ENCODE measurements at places on chromosomes 1 and 21.

- no peak for DNase-seq
These were observed 842 bp upstream of the SPRR2A start for GRCh38 chr1:153058154-153058553.

GRCh38 chr1:225556694-225557093, 96.2 kb downstream of the ENAH start:
- no peak for DNase-seq

GRCh38 chr1:167587342-167587741, 33.8 kb upstream of the CREG1 start:
- no peak for DNase-seq

- DNase-seq, result no peak
These were observed 26.8 kb downstream of the SESN2 start for GRCh38 chr1:28286111-28286510.

GRCh38 chr1:201364808-201365105, 12.7 kb downstream of the TNNT2 start:
- no peak for DNase-seq

DNA sequence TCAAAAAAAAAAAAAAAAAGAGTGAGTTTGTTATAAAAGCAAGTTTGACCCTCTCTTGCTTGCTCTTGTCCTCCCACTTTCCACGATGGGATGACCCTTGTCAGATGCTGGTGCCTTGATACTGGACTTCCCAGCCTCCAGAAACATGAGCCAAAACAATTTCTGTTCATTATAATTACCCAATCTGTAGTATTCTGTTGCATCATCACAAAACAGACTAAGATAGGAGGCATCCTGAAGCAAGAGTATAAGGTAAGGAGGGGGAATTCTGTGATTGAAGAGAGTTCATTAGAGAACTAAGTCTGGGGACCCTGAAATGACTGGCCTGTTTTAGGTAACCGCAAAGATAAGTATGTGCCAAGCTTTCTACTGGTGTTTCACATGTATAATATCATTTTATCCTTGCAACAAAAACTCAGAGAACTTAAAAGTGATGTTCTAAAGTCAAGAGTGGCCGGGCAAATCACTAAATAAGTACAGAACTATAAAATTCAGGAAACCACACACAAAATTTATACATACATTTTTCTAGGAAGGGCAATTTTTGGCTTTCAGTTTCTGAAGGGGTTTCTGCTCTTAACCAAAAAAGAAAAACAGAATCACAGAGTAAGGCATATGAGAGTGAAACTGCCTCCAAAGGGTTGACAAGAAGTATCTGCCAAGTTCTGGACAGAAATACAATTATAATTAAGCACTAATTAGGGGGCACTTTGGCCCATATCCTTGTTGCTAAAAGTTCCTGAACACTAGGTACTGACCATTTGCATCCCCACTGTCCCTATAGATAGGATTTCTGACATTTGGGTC, 14.0 kb downstream of the DNALI1 start:
- no peak for DNase-seq

DNA sequence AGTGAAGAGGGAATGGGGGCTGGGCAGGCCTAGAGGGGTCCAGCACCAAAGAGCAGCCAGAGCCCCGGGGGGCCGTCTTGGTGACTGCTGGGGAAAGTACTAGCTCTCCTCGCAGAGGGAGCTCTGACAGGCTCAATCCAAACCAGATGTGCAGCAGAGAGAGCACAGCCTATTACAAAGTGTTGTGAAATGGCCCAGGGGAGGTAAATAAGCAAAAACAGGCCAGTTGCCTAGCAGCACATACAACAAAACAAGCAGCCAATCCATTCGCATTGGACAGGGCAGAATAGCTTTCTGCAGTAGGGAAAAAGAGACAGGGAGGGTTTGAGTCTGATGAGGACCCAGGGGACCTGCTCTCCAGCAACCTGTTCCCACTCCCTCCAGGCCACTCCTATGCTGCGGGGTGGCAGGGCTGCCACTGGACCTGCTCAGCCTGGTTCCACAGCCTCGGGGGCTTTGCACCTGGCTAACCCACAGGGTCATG, 239.6 kb upstream of the FGGY start:
- DNase-seq, result peak; percentile 49

DNA sequence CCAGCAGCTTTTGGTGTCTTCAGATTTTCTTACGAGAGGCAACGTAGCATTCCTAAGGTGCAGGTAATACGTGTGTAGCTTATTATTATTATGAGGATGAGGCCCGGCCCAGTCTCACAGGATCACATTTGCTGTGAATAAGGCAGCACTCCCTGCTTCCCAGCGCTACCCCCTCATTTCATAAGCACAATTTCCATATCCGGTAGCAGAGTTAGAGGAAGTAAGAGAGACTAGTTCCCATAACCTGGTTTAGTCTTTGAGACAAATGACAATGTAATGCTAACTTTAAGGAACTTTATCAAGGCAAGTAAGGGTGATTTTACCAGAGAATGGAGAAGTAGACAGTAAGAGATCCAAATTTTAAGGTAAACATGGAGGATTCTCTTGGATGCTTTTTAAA, 14.6 kb upstream of the LMO4 start:
- no peak for DNase-seq

GRCh38 chr1:68346188-68346808, 103.5 kb downstream of the RPE65 start:
- DNase-seq, result no peak

GRCh38 chr1:153534226-153534924, 1.4 kb downstream of the S100A6 start:
- peak; percentile 48 for DNase-seq

DNA sequence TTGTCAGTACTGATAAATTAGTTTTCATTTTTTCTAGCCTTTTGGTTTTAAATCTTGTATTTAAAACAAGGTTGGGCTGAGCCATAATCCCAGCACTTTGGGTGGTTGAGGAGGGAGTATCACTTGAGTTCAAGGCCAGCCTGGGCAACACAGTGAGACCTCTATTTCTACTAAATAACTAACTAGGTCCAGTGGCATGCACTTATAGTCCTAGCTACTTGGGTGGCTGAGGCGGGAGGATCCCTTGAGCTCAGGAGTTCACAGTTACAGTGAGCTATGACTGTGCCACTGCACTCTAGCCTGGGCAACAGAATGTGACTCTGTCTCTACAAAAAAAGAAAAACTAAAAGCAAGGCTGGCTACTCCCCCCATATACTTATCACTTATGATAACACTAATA, 21.5 kb upstream of the TTC39A start:
- no peak for DNase-seq

- no peak for DNase-seq
These were observed 59.1 kb downstream of the EDN2 start for GRCh38 chr1:41425369-41425768.

- no peak for DNase-seq
These were observed 19.8 kb downstream of the MYOG start for GRCh38 chr1:203065986-203066385.

DNA sequence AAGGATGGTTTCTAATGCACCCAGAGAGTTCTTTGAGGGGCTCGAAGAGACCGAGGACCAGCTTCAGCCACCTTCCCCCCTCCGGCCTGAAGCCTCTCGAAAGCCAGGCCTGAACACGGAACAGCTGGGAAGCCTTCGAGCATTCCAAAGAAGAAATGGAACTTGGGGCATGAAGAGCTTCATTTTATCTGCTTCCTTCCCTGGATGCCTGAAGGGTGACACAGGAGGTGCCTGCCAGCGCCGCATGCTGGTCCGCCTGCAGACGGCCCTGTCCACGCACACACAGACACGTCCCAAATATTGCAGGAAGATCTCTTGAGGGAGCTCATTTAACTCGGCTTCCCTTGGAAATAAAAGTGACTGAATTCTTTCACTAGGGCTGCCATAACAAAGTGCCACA, 73.7 kb downstream of the TOMM20 start:
- DNase-seq, result no peak

- no peak for DNase-seq
These were observed 48.8 kb upstream of the DARS2 start for GRCh38 chr1:173775578-173776226.

GRCh38 chr1:152487871-152488270, 22.7 kb upstream of the LCE5A start:
- DNase-seq, result no peak

DNA sequence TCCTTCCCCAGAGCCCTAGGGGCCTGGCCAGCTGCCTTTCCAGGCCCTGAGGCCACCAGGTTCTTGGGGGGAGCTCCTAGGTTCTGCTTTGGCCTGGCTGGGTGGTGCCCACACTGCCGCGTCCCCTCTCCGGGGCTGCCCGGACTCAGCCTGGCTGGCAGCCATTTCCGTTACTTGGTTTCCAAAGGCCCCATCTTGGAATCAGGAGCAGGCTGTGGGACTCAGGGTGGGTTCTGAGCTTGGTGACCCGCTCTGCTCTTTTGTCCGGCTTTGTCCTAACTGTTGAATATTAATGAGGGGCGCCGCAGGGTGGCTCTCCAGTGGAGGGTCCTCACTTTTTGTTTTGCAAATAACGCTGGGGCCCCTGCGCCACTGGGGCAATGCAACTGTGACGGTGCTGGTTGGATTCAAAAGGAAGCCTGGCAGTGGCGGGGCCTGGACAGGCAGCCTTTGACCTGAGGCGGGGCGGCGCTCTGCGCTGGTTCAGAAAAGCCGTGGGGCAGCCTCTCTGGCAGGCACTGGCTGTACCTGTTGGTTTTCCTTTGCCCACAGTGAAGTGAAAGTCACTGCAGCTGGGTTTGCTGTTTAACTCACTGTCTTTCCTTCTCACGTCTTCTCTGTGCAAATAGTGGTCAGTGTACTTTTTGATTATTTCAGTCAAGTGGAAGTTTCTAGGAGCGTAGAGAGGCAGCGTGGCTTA, 20.2 kb downstream of the SKI start:
- DNase-seq, result no peak

GRCh38 chr1:209427277-209427676, 156.2 kb upstream of the CAMK1G start:
- DNase-seq, result no peak

DNA sequence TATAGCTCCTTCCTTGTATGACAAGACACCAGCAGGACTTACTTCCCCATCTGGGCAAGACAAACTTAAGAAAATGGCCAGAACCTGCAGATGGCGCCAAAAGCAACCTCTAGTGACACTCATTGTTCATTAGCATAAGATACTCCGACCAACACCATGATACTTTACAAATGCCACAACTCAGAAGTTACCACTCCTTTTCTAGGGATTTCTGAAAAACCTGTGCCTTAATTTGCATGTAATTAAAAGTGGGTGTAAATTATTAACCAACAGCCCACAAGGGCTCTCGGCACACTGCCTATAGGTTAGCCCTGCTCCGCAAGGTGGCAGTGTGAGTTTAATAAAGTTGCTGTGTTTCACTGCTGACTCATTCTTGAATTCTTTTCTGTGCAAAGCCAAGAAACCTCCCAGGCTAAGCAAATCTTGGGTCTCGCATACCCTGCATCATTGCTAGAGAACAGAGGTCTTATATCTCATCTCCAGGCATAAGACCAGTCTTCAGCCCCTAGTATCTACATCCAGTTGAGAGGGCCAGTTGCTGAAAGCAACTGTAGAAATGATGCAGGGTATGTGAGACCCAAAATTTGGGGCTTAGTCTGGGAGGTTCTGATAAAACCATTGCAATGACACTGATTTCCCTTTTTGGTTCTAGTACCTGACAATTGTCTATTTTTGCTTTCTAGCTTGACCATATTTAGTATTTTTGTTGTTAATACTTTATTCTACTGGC, 86.4 kb downstream of the FAF1 start:
- DNase-seq, result peak; percentile 61

- peak; percentile 47 for DNase-seq
These were observed 8.0 kb downstream of the SDHB start for GRCh38 chr1:17045634-17046333.

DNA sequence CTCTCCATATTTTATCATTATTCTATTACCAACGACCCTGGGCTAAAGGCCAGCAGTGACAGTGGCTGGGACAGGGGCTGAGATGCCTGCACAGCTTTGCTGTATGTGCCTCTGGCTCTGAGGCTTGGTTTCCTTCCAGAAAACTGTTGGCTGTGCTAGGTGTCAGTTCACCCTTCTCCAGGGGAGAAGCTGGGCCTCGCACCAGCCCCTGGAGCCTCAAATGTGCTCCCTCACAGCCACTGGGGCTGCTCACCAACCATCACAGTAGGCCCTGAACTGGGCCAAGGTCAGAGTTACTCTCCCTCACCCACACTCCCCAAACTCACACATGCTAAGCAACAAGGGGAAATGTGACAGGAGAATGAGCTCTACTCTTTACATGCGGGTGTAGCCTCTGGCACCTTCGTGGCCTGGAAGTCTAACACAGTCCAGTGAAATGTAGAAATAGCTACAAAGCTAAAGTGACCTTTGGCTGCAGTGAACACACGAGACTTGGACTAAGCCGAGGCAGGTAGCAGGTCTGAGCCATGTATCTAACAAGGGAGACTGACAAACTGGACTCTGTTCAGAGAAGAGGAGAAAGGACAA, 4.7 kb upstream of the CD160 start:
- DNase-seq, result no peak

- DNase-seq, result peak; percentile 18
These were observed 38.9 kb downstream of the ATP1A1 start for GRCh38 chr1:116411784-116412479.

DNA sequence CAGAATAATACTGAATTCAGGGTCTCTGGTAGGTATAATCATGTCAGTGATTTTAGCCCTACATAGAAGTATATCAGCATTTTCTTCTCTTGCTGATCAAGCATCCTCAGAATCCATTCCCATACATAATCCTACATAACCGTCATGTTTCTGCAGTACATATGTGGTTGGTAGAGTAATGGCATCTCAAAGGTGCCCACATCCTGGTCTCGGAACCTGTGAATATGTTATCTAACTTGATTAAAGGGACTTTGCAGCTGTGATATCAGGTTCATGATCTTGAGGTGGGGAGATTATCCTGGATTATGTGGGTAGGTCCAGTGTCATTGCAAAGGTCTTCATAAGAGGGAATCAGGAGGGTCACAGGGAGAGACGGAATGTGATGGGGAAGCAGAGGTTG, 69.4 kb upstream of the KIF1B start:
- no peak for DNase-seq

GRCh38 chr1:54764922-54765561, 719 bp upstream of the PARS2 start:
- DNase-seq, result no peak

DNA sequence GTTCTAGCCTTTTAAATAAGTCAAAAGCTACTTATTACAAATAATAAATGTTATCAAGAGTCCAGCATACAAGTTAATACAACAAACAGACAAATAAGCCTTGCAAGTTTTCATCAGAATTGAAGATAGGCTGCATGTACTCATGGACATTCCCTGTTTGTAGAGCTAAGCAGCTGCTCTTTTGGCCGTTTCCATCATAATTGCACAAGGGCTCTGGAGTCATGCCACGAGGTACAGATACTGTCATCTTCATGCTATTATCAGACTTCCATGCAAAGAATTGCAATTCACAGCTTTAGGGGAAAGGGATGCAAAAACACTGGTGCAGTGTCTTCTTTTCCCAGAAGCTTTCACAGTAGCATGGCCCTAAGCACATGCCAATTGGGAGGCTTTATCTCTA, 52.8 kb upstream of the TBX15 start:
- no peak for DNase-seq

DNA sequence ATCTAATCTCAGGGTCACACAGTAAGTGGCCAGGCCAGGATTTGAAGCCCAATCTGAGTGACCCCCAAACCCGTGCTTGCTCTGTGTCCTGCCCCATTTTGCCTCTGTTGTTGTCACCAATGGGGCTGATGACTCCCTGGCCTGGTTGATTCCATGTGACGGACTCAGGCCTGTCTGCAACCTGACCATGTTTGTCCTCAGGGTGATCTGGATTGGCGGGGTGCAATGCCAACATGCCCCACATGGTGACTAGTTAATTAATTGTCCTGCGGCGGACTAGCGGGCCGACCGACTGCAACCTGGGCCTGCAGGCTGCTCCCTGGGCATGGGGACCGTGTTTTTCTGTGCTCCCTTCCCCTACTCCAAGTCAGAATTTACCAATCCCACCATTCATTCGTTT, 256.3 kb downstream of the MATN1 start:
- no peak for DNase-seq

Data from astrocyte (in vitro differentiated cells and primary cell).